Large intestine (tissue), 12 donors: ENCODE measurements at places on chromosomes 2 and 18. TPM values are rescaled to one million over a fixed set of nuclear protein-coding genes. Genes with fewer than 3 reads are reported as not detected.

DNA sequence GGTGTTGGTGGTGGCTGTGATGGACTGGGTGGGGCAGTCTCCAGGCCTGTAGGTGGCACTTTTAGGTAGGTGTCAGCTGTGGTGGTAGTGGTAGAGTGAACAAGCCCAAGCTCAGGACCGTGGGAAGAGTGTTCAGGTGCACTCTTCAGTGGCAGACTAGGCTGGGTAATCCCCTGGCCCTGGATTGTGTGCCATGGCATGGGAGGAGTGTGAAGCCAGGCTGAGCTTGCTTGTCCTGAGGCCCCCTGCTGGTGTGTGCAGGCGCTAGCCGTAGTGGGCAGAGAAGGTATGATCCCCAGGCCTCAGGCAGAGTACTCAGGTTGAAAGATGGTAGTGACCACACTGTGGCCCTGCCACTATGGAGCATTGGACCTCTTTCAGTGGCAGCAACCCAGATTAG is 850.3 kb downstream of the DSC3 start:
- no peak overlapping the region for H3K27ac ChIP-seq
- no peaks in the 10 kb centered on the region for H3K36me3 ChIP-seq
- H3K4me3 ChIP-seq, result no peak overlapping the region
- DNase-seq, result no peak

Gene KCNS3
- polyA plus RNA-seq, result 7.8 TPM

Gene KCNF1
- polyA plus RNA-seq, result 1.3 TPM

- H3K4me3 ChIP-seq, result no peak overlapping the region
- DNase-seq, result no peak
- H3K27me3 ChIP-seq, result peaks cover 10% of the 10 kb centered on the region
- H3K27ac ChIP-seq, result no peak overlapping the region
These were observed 72.2 kb upstream of the AGAP1 start for GRCh38 chr2:235421618-235422017.

GRCh38 chr2:54422072-54422581 is 34.0 kb upstream of the SPTBN1 start:
- no peaks in the 10 kb centered on the region for H3K27me3 ChIP-seq
- no peak for DNase-seq
- H3K36me3 ChIP-seq, result no peaks in the 10 kb centered on the region
- no peak overlapping the region for H3K27ac ChIP-seq
- H3K4me1 ChIP-seq, result no peaks in the 10 kb centered on the region

- H3K27ac ChIP-seq, result no peak overlapping the region
- H3K4me3 ChIP-seq, result no peak overlapping the region
- H3K27me3 ChIP-seq, result no peaks in the 10 kb centered on the region
- no peaks in the 10 kb centered on the region for H3K36me3 ChIP-seq
These were observed 180.0 kb upstream of the MMADHC start for GRCh38 chr2:149767516-149767974.
